ENCODE measurements at places on chromosomes 6 and 20.

GRCh38 chr6:11798096-11798495 is 19.5 kb upstream of the ADTRP start:
- DNase-seq: no peak

- DNase-seq: no peak
Observed at GRCh38 chr20:46299078-46299477, 9.2 kb downstream of the CDH22 start.

DNA sequence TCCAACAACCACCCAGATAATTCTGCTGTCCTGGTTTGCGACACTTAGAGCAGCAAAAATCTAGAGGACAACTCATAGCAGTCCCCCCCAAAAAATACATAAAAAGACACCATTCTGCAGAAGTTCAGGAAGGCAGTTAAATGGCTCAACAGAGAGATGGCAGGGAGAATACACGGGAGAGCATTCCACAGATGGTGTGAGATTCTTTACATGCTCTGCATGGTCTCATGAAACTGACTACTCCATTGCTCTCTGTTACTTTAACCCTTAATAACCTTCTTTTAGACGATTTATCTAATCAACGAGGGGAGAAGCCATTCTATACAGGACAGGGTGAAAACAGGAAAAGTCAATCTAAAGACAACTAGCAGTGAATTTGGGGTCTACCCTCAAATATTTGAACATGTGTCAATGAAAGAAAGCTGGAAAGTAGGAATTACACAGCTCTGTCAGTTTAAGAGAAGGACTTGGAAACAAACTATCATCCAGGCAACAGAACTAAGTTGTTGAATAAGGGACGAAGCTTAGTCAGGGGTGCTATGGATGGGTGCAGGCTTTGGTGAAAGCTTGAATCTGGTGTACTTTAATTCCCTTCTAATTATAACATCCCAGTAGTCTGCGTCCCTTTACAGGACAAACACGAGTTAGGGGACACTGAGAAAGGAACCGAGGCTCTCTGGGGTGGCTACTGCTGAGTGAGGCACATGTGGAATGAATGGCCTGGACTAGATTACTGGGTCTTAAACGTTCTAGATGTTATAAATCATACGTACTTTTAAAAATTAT is 5.1 kb downstream of the PERP start:
- no peak for DNase-seq

GRCh38 chr20:18637224-18637623 is 49.4 kb downstream of the DTD1 start:
- no peak for DNase-seq

GRCh38 chr6:156425359-156426020 is 351.7 kb upstream of the ARID1B start:
- no peak for DNase-seq

DNA sequence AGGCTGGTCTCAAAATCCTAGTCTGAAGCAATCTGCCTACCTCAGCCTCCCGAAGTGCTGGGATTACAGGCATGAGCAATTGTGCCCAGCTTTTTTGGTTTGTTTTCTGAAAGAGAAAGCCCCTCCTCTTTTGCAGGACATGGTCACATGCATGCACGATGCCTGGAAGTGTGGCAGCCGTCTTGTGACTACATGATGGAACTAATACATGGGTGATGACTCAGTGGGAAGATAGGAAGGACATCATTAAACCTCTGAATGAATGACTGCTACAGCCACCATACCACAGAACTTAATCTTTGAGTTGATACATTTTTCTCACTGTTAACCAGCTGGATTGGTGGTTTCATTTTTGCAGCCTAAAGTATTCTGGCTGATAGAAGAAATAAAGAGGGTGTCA is 13.4 kb upstream of the CTNNBL1 start:
- DNase-seq: no peak

DNA sequence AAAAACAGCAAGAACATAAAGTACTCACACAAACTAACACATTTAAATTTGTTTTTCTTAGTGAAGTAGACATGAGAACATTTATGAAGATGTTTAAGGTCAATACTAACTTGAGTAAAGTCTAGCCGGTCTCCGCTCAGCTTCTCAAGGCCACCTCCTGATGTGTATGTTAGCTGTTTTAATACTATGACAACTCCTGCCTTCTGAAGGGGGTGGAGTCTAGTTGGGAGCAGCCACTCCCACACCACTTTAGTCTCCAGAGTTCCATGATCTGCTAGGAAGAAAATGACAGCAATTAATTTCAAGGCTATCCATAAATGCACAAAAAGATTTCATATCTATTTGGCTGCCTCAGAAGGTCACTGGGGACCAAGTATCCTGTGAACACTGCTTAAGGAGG is at the start of gene GSTA3:
Gene GSTA3 (minus strand): TSS at position 168 of the 400 bp plus-strand sequence. CDS start 3,864 bp downstream, outside the sequence.
- no peak for DNase-seq

- no peak for DNase-seq
Observed at GRCh38 chr6:4253604-4254231, 118.3 kb upstream of the ECI2 start.

DNA sequence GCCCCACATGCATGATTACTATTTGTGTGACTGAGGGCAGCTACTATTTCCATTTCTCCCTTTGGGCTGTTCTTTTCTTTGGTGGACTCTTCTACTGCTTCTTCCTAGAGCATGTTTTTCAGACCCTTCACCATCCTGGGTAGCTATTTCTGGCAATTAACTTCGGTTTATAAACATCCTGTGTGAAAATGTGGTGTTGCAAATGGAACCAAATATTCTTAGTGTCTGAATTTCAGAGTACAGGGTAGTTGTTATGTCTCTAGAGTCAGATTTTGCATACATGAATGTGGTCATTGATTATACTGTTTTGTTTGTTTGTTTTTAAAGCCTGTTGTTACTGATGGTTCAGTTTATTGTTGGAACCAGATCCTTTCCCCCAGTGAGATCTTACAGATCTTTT is 49.7 kb downstream of the PROKR2 start:
- no peak for DNase-seq

DNA sequence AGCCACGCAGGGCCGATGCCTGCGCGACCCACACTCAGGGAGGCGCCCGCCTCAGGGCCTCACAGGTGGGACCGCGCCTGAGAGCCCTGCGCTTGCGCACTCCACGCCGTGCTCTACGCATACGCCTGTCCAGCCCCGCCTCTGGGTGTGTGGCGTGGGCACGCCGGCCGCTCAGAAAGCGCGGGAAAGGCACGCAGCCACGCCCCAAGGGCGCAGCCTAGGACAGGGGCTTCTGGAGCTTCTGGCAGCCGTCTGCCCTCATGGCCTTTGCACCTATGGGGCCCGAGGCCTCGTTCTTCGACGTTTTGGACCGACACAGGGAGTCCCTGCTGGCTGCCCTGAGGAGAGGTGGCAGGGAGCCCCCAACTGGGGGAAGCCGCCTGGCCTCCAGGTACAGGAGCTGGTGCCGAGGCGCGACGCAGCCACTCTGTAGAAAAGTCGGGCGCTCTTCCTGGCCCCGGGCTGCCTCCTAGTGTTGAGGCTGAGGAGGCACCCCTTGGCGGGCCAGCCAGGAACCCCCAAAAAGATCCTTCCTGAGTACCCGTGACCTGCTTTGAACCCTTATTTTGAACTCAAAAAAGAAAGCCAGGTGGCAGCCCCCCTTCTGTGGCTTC is at the start of gene SPO11:
Gene SPO11 (plus strand): TSS at position 196 of the 614 bp plus-strand sequence. CDS start 65 bp downstream, at position 261.
- DNase-seq: no peak

DNA sequence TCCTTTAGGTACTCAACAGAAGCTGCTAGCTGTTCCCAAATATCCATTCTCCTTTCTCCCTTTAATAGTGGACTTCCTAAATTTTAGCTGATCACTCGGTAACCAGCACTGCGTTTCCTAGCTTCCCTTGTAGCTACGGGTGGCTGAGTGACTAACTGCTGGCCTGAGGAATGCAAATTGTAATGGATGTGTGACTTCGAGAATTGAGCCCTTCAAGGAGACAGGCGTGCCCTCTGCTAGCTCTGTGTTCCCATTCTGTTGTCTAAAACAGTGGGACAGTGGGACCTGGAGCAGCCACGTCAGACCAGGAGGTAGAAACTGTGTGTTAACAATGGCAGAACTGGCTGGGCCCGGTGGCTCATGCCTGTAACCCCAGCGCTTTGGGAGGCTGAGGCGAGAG is 56.5 kb downstream of the SCML4 start:
- no peak for DNase-seq

DNA sequence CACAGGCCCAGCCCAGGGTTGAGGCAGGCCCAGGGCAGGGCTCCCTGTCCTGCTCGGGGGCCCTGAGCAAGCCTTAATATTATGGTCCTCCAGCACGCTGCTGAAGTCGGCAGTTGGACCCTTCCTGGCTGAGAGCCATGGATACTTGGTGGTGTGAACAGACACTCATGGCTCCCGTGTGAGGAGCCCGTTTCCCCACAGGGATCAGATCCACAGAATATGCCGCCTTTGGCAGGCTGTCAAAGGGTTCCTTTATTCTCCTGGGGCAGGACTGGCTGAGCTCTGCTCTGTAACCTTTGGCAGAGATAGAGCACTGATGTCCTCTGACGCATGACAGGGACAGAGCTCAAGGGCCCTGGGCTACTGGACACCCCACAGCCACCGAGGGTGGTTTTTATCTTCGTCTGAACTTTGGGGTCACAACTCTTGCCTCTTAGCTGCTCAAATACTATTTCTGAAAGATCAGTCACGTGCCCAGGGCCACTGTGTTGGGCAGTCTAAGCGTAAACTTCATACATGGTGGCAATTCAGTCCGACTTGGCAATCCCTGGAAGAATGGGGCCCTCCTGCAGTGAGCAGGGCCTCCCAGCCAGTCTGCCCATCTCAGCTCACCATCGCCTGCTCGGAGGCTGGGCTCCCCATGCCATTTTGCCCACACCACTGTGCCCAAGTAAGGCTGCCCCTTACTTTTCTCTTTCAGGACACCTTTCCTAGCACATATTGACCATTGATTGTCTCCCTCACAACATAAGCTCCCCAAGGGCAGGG is 49.1 kb downstream of the TTI1 start:
- peak; percentile 56 for DNase-seq

GRCh38 chr20:55684578-55684977 is 320.7 kb downstream of the CBLN4 start:
- DNase-seq: no peak

GRCh38 chr6:119713903-119714302 is 364.3 kb upstream of the MAN1A1 start:
- DNase-seq: no peak

DNA sequence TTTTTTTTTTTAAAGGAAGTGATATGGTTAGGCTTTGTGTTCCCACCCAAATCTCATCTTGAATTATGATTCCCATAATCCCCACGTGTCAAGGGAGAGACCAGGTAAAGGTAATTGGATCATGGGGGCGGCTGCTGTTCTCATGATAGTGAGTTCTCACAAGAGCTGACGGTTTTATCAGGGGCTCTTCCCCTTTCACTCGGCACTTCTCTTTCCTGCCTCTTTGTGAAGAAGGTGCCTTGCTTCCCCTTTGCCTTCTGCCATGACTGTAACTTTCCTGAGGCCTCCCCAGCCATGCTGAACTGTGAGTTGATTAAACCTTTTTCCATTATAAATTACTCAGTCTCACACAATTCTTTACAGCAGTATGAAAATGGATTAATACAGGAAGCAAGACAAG is 64.3 kb downstream of the ZFP64 start:
- no peak for DNase-seq

DNA sequence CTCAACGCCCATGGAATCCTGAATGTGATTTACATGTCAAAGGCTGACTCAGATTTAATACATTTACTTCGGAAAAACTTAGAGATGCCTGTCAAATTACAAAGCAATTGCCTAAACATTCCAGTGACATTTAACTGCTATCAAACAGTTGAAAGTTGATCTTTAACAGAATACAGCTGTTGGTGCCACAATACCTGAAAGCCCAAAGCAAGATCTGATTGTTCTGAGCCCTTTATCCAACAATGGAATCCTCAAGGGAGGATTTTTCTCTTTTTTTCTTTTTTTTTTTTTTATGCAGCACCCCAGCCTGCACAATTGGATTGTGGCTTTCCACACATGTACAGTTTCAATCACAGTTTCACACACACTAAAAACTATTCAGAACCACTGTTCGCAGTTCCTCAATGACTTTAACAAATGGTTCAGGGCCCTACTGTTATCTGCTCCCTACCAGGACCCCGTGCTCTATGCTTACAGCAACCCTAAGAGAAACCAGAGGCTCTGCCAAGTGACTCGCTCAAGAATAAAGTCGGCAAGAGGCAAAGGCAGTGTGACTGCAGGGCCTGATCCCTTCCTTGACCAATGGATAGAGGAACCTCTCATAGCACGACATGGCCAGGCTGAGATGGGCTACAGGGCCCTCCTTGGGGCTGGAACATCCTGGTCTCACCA is 33.3 kb downstream of the EPB41L2 start:
- DNase-seq: no peak

- DNase-seq: no peak
Observed at GRCh38 chr6:67687396-67687795, 947.7 kb upstream of the ADGRB3 start.

GRCh38 chr6:20243288-20243687 is 31.0 kb upstream of the MBOAT1 start:
- no peak for DNase-seq

DNA sequence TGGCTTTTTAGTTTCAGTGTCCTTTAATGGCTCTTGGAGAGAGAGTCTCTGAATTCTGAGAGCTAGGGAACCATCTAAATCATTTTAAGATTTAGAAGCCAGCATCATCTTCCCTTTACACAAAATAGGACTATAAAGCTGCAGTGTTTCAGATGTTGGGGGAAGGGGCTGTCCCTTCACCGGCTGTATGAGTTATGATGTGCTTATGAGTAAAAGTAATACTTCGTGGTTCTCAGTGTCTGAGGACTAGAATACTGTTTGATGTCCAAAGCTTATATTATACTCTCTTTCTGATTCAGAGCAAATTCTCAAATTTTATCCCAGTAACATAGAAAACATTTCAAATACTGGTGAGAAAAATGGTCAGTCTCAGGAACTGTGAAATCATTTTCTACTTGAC is 63.5 kb upstream of the FAM8A1 start:
- no peak for DNase-seq

DNA sequence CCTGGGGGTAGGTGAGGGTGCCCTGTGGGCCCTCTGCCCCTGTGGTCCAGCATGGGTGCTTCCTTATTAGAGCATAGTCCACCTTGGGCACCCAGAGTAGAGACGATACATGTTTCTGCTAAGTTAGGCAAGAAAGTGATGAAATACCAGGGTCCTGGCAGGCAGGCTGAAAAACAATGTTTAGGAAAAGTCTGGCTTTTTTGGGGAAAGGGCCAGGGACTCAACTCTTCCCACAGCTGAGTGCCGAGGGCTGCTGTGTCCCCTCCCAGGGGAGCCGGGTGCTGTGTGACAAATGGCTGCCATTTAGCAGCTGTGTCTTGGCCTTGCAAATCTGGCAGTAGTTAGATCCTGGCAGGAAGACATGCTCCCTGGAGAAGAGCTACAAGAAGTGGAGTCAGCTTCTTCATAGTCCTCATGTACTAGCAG is 61.5 kb downstream of the RREB1 start:
- DNase-seq: peak; percentile 79

DNA sequence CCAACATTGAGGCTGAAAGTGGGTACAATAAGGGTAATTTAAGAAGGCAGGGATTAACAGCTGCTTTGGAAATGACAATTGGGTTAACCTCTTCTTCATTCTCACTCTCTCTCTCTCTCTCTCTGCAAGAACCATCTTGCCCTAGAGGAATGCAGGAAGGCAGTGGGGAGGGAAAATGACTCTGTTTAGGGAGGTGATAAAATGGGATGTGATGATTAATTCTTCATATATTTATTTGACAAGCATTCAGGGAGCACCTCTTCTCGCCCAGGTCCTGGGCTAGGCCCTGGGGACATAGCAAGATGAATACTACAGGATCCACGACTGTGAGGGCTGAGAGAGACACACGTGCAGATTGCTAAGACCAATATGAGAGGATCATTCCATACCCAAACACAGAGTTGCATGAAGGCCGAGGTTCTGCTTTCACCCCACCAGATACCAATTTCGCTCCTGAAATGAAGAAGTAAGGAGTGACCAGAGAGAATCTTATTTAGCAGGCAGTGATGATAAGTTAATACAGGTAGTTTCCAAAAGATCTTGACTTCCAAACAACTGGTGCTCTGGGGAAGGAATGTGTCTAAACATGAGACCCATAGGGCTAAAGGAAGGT is 13.3 kb upstream of the PTPN1 start:
- no peak for DNase-seq

All from gastrocnemius medialis (tissue), 4 donors.